ENCODE measurements at places on chromosomes 16 and 17.

DNA sequence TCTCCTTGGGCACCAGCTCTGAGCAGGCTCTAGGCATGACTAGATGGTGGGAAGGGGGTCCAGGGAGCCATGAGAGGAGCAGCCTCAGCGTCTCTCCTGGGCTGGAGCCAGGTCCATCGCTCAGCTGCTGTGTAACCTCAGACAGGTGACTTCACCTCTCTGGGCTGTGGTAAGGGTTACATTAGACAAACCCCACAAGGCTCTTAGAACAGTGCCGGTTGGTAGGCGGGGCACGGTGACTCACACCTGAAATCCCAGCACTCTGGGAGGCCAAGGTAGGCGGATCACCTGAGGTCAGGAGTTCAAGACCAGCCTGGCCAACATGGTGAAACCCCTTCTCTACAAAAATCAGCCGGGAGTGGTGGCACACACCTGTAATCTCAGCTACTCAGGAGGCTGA, 18.1 kb upstream of the NPTX1 start:
- DNase-seq = no peak

DNA sequence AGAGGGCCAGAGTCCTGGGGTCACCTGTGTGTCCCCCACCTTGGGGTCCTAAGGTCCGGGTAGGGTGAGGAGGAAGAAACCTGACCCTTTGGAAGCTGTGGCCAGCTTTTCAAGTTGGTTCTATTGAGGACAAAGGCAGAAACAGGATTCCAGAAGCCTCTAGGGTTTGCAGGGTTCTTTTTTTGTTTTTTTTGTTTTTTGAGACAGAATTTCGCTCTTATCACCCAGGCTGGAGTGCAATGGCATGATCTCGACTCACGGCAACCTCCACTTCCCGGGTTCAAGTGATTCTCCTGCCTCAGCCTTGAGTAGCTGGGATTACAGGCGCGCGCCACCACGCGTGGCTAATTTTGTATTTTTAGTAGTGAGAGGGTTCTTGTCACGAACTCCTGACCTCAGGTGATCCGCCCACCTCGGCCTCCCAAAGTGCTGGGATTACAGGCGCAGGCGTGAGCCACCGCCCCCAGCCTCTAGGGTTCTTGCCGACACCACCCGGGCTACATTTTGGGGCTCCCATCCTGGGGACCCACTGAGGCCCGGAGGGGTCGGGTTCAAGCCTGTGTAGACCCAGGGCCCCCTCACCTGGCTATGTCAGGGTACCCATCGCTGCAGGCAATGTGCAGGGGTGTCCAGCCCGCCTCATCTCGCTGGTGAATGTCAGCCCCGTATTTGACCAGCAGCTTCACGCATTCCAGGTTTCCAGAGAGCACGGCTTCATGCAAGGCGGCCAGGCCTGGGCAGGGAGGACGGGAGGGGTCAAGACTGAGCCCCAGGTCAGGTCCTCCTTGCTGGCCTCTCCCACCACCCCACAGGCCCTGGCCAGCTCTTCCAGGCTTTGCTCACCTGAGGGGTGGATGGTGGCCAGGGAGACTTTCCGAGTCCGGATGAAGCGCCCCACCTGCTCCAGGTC, 674 bp downstream of the PPP1R27 start:
- DNase-seq = no peak

DNA sequence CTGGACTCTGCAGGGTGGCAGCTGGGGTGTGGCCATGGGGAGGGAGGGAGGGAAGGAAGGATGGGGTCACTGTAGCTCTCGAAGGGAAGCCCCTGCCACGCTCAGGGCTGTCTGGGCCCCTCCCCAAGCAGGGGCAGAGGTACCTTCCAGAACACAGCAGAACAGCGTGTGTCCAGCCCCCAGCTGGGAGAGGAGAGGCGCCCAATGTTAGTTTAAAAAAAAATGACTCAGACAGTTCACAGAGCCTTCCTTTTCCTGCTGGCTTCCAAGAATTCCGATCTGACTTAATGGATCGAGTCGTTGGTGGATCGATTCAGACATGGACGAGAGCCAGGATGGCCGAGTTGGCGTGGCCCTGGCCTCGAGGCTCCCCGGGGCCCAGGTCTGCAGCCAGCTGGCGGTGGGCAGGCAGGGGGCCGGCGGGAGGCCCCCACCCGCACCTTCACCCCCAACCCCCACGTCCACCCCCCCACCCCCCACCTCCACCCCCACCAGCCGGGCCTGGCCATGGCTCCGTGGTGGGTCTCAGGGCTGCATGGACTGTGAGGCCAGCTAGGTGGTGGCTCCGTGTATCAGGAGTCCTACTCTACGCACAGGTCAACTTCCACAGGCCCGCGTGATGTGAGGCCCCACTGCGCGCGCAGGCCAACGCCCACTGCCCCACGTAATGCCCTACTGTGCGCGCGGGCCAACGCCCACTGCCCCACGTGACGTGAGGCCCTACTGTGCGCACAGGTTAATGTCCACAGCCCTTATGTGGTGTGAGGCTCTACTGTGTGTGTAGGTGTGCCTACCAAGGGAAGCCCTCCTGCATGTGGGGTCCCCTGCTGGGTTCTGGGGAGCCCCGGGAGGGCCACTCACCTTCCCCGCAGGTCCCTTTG, 21.8 kb downstream of the CACNA1H start:
- no peak for DNase-seq

DNA sequence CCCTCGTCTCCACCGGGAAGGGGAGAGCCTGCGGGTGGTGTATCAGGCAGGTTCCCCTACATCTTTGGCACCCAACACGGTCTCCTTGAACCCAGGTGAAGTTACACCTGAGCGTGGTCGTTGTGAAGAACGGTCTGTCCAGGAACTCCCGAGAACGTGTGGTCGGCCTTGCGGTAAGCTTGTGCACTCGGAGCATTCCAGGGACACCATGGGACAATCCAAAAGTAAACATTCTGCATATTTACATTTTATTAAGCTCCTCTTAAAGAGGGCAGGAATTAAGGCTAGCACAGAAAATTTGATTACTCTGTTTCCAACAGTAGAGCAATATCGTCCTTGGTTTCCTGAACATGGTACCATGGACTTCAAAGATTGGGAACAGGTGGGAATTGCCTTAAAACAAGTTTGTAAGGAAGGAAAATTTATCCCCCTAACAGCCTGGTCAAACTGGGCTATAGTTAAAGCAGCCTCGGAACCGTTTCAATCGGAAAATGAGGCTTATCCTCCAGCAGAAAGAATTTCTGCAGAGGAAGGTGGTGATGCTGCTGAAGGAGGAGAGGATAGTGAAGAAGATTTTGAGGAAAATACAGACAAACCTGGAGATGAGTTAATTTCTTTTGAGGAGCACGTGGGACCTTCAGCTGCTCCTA, 18.2 kb downstream of the ALOX15B start:
- no peak for DNase-seq

- no peak for DNase-seq
These were observed 104.4 kb downstream of the VPS53 start for GRCh38 chr17:610276-610675.

DNA sequence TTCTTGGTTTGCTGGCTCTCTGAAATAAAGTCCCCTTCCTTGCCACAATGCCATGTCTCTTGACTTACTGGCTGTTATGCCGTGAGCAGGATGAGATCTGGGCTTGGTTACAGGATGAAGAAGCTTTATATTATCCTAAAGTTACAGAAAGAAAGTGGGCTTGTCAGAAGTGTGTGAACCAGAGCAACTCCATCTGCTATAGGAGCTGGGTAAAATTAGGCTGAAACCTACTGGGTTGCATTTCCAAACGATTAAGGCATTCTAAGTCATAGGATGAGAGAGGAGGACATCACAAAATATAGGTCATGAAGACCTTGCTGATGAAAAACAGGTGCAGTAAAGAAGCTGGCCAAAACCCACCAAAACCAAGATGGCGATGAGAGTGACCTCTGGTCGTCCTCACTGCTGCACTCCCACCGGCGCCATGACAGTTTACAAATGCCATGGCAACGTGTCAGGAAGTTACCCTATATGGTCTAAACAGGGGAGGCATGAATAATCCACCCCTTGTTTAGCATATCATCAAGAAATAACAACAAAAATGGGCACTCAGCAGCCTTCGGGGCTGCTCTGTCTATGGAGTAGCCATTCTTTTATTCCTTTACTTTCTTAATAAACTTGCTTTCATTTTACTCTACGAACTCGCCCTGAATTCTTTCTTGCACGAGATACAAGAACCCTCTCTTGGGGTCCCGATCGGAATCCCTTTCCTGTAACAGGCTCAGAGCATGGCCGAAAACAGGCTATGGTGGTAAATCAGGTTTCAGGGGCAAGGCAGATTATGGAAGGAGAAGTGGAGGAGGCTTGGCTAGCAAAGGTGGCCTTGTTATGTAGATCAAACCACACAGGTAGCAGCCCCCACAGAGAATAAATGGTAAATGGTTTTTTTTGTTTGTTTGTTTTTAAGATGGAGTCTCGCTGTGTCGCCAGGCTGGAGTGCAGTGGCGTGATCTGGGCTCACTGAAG, 81.3 kb upstream of the C16orf82 start:
- no peak for DNase-seq

DNA sequence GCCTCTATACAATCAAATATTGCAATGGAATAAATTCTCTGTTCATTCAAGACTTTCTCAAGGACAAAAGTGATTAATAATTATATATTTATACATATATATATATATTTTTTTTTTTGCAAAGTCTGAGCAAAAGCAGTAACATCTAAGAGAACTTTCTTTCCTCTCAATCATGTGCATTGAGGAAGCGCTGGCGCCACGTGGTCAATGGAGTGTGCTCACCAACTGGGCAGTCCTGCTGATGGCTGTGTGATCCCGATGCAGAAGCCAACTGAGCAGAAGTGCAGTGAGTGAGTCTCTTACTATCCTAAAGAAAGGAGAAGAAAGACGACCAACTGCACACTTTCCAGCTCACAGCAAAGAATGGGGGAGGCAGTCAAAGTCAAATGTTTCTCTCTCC, 37.2 kb upstream of the ULK2 start:
- no peak for DNase-seq

DNA sequence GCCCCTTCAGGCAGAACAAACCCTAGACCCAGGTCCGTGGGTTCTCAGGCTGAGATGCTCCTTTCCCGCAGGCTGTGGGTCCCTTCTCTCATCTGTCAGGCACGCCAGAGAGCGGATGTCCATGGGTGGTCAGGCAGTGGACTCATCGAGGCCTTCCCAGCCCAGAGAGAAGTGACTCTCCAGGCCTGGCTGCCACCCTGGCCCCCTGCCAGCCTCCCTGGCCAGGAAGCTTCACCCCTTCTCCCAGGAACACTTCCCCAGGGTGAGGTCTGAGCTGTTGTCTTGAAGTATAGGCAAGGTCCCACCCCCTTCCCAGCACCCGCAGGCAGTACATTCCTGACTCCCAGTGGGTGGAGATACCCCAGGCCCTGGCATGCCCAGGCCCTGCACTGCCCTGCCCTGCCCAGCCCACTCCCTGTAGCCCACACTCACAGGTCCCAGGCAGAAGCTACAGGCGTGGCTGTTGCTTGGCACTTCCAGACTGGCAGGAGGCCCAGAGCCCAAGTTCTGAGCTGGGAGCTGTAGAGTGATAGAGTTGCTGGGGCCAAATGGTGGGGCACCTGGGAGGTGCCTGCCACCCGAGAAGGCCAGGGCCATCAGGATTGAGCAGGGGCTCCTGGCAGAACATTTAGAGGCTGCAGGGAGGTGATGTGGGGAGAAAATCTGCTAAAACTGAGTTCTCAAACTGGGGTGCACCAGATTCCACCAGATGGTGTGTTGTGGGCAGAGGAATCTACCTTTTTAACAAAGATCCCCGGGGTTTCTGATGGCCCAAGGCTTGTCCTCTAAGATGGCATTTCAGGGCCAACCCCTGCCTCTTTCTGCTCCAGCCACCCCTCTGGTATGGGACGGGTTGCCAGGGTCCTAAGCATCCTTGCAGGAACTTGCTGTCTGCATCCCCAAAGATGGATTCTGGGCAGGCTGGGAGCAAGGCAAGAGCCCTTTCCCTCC, 6.7 kb downstream of the ITGA3 start:
- DNase-seq = no peak

GRCh38 chr17:55175788-55176427, 88.9 kb upstream of the HLF start:
- no peak for DNase-seq

GRCh38 chr17:12227547-12227946, 206.9 kb downstream of the MAP2K4 start:
- no peak for DNase-seq

DNA sequence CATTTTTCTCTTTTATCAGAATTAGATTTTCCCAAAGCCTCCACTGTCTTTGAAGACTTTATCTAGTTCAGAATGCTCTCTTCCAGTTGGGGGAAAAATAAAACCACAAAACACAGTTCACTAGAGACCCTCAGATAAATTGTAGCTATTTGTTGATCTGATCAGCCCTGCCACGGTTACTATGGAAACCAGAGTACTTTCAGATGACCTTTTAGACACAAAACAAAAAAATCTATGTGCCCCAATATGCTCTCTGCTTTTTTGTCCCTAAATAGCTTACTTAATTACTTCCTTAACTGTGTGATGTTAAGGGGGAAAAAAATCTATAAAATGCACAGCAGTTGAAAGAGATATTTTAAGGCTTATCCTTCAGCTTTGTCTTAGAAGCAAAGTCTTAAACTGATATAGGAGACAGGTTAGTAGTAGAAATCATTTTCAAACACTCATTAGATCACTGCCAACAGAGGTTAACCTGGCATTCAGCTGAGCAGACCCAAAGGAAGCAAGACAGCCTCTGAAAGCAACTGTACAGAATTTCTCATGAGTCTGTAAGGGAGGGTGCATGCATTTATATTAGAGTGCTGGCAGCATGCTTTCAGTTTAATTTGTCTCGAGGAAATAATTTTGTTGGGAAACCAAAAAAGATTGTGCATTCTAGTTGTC, 129.9 kb upstream of the CACNG5 start:
- DNase-seq = no peak

GRCh38 chr17:29194669-29195068, 14.5 kb upstream of the MYO18A start:
- no peak for DNase-seq

DNA sequence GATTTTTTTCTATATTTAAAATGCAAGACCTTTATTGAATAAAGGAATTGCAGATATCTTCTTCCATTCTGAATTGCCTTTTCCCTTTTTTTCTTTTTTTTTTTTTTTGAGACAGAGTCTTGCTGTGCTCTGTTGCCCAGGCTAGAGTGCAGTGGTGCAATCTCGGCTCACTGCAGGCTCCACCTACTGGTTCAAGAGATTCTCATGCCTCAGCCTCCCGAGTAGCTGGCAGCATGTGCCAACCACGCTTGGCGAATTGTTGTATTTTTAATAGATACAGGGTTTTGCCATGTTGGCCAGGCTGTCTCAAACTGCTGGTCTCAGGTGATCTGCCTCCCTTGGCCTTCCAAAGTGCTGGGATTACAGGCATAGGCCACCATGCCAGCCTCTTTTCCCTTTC, 151.5 kb downstream of the CEP112 start:
- no peak for DNase-seq

- DNase-seq = no peak
These were observed 18.6 kb downstream of the GRIN2C start for GRCh38 chr17:74840989-74841666.

DNA sequence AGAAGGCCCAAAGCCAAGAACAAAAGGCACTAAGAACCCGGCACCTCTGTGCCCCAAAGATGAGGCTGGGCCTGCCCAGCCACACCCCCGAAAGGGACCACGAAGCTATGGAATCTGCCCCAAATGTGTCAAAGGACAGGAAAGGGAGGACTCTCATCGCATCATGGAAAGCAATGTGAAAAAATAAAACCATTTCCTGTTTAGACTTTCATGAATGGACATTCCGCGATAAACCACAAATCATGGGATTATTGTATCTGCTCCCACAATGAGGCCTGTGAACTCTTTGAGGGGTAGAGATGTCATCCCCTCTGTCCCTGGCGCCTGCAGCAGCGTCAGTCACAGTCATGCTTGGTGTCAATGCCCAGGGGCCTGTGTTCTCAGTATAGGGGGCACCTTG, 135.0 kb downstream of the COPRS start:
- no peak for DNase-seq

- no peak for DNase-seq
These were observed 46.5 kb downstream of the HNF1B start for GRCh38 chr17:37698132-37698910.

GRCh38 chr17:51155416-51155815, 2.1 kb downstream of the NME1 start:
- DNase-seq = peak; percentile 93
